EH (cell line): ENCODE measurements at places on chromosomes 7 and 10.
A peak's percentile ranks its signal among the peaks of the same experiment; 100 is the strongest.

- peak; percentile 92 for DNase-seq
Measured at GRCh38 chr10:58651040-58651439, 138.4 kb downstream of the BICC1 start.

DNA sequence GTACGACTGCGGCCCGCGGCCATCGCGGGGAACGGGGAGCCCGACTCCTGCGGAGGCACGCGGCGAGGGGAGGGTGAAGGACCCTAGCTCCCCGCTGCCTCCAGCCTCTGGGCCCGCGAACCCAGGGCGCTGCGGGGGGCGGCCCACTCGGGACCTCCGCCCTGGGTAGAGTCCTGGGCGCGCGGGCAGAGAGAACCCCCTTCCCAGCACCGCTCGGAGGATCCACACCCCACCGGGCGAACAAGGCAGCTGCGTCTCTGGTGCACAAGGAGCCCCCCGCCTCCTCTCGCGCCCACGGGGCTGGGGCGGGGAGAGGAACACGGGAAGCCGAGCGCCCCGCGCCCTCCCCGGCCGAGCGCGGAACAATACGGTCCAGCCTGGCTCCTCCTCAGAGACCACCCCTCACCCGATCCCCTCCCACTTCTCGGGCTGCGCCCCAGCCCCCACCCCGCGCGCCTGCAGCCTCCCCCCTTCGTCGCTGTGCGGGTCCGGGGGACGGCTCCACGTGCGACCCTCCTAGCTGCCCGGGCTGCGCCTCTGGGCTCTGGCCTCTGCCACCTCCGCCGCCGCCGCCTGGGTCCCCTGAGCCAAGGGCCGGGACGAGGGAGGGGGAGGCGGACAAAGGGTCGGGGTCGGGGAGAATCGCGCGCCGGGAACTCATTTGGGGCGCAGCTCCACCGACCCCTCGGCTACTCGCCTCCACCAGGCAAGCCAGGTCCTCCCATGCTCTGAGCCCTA lies at the start of gene WDR86:
TSS of gene WDR86 (minus strand) at position 372 of the 738 bp plus-strand sequence. CDS start 449 bp downstream, outside the sequence.
- DNase-seq: no peak

- peak; percentile 95 for DNase-seq
Measured at GRCh38 chr7:47941136-47941844, 7.0 kb downstream of the PKD1L1 start.

DNA sequence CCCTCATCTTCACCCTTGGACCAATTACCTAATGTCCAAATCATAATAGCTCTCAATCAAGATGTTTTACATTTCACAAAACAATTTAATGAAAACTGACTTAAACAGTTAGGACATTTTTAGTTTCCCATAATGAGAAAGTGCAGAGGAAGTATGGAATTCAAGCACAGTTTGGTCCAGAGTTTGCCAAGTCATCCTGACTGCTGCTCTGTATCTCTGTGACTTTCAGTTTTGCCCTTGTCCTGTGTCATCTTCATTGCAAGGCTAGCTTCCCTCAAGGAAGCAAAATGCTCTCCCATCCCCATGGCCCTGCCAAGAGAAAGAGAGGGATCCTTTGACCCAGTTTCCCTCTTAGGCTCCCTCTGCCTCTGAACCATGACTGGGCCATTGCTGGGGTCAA lies 7.9 kb upstream of the PLEKHS1 start:
- DNase-seq: peak; percentile 54

DNA sequence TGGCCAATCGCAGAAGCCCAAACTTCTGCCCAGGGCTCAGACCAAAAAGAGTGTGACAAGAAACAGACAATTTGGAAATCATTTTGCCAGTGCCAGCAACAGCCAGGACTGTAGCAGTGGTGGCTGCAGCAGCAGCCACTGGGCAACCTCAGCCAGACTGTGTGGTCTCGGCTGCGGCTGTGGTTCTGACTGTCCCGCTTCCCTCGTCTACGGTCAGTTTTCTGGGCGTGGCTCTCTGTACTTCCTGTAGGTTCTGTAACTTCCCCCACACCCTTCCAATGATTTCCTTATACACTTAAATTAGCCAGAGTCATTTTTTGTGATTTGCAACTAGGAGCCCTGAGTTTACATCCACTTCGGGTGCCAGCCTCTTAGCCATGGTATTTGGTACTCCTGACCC lies 39.9 kb downstream of the CYTH3 start:
- DNase-seq: no peak

- peak; percentile 10 for DNase-seq
Measured at GRCh38 chr7:41013117-41013516, 689.8 kb downstream of the INHBA start.

GRCh38 chr7:30971440-30971839 lies 7.7 kb downstream of the GHRHR start:
- no peak for DNase-seq
